ENCODE measurements at places on chromosomes 2 and 18. TPM values are rescaled to one million over a fixed set of nuclear protein-coding genes. Genes with fewer than 3 reads are reported as not detected.

The ANKRD62 gene
- not detected for total RNA-seq

DNA sequence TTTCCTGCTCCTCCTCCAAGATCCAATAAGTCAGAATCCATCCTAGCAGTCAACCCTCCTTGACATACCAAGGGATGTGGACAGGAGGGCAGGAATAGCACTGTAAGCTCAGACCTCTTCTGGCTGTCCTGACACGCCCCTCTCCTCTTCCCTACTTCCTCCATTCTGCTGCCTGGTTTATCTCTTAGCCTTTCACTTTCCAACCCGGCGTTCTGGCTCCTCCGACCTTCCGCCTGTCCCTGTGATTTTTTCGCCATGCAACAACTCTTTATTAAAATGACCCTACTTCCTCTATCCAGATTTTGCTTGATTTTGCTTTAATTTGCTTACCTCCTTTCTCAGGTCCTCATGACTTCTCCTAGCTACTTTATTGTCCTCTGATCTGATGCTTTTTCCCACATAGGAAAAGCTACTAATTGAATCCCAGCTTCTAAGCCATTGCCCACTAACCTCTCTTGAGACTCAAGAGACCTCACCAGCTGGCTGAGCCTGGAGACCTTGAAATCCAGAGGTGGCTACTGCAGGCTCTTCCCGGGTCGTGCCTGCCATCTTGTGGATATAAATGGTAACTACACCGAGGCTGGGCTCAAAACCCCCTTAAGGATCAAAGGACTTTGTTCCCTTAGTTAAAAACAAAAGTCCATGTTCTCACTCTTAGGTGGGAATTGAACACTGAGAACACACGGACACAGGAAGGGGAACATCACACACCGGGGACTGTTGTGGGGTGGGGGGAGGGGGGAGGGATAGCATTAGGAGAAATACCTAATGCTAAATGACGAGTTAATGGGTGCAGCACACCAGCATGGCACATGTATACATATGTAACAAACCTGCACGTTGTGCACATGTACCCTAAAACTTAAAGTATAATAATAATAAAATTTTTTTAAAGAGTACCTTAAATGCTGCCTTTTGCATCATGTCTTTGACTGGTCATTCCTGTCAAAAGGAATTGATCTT lies 139.4 kb downstream of the AKAIN1 start:
- no peak overlapping the region for H3K4me3 ChIP-seq
- no peaks in the 10 kb centered on the region for H3K36me3 ChIP-seq

DNA sequence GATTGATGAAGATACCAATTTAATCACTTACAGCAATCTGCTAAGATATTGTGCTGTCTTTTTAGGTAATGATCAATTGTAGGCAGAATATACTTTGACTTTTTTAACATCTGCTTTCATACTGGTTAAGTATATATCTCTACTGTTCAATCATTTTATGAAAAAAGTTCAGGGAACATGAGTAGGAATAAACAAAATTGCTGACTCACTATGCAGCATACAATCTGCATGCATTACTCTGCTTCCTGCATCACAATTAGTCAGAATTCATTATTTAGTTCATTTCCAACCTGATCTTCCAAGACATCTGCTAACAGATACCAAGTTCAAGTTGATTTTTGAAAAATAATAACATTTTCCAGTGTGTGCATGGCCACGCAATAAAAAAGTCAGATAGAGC lies 1430.4 kb upstream of the LRRTM1 start:
- H3K4me3 ChIP-seq: no peak overlapping the region
- H3K4me1 ChIP-seq: no peaks in the 10 kb centered on the region
- H3K27ac ChIP-seq: no peak overlapping the region
- no peaks in the 10 kb centered on the region for H3K36me3 ChIP-seq

- no peak for DNase-seq
- H3K4me3 ChIP-seq: no peak overlapping the region
- H3K36me3 ChIP-seq: no peaks in the 10 kb centered on the region
- no peak overlapping the region for H3K27ac ChIP-seq
- H3K4me1 ChIP-seq: no peaks in the 10 kb centered on the region
- no peaks in the 10 kb centered on the region for H3K27me3 ChIP-seq
Measured at GRCh38 chr2:3641841-3642421, 16.1 kb upstream of the ALLC start.

The SPOPL gene
- total RNA-seq: 22.6 TPM

- no peak overlapping the region for H3K27ac ChIP-seq
- no peaks in the 10 kb centered on the region for H3K36me3 ChIP-seq
- peaks cover 13% of the 10 kb centered on the region for H3K4me1 ChIP-seq
- no peak overlapping the region for H3K4me3 ChIP-seq
- H3K27me3 ChIP-seq: no peaks in the 10 kb centered on the region
Measured at GRCh38 chr18:79367480-79367879, 28.2 kb upstream of the NFATC1 start.

The FAHD2A gene
- 23.4 TPM for total RNA-seq

DNA sequence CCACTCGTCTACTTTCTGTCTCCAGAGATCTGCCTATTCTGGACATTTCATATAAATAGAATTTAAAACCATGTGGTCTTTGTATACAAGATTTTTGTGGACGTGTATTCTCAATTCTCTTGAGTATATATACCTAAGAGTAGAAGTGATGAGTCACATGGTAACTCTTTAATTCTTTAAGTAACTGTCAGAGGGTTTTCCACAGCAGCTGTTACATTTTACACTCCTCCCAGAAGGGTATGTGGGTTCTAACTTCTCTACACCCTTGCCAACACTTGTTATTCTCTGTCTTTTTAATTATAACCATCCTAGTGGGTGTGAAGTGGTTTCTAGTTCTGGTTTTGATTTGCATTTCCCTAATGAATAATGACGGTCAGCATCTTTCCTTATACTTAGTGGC lies 70.9 kb downstream of the MAP3K20 start:
- no peaks in the 10 kb centered on the region for H3K27me3 ChIP-seq
- H3K4me1 ChIP-seq: peaks cover 24% of the 10 kb centered on the region
- no peak for DNase-seq
- no peaks in the 10 kb centered on the region for H3K36me3 ChIP-seq
- H3K4me3 ChIP-seq: no peak overlapping the region

The TMEM87B gene
- 27.2 TPM for total RNA-seq

GRCh38 chr2:60966507-60967405 lies 50.8 kb upstream of the PEX13 start:
- H3K27me3 ChIP-seq: no peaks in the 10 kb centered on the region
- H3K4me3 ChIP-seq: no peak overlapping the region
- no peaks in the 10 kb centered on the region for H3K4me1 ChIP-seq
- H3K27ac ChIP-seq: no peak overlapping the region
- H3K36me3 ChIP-seq: no peaks in the 10 kb centered on the region
- DNase-seq: no peak

GRCh38 chr18:3725115-3725514 lies 275.1 kb downstream of the TGIF1 start:
- H3K4me1 ChIP-seq: no peaks in the 10 kb centered on the region
- H3K4me3 ChIP-seq: no peak overlapping the region
- H3K27me3 ChIP-seq: no peaks in the 10 kb centered on the region
- no peaks in the 10 kb centered on the region for H3K36me3 ChIP-seq
- no peak for DNase-seq

The KIF3C gene
- 38.7 TPM for total RNA-seq

The GALNT3 gene
- total RNA-seq: 16.4 TPM

DNA sequence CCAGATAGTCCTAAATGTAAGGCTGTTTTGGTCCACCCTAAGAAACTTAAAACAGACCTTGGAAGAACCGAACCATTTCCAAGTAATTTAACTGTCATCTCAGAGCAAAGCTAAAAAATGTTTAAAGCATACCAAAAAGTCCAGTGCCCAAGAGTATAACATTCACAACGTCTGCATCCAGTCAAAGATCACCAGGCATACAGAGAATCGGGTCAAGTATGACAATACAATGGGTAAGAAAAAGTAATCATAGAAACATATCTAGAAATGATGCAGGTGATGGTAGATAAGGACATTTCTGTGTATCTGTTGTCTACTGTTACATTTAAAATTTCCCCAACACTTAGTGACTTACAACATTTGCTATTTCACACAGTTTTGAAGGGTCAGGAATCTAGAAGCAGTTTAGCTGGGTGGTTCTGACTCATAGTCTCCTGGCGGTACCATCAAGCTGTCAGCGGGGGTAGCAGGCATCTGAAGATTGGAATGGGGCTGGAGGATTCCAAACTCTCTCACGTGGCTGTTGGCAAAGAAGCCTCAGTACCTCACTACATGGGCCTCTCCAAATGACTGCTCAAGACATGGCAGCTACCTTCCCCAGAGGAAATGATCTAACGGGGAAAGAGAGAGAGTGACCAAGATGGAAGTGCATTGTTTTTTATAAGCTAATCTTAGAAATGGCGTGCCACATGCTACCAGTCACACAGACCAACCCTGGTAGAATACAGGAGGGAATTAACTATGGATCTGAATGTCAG lies 36.6 kb upstream of the DYNC2LI1 start:
- no peaks in the 10 kb centered on the region for H3K36me3 ChIP-seq
- H3K27ac ChIP-seq: peak overlapping the region; percentile 81
- peaks cover 16% of the 10 kb centered on the region for H3K4me1 ChIP-seq
- no peaks in the 10 kb centered on the region for H3K27me3 ChIP-seq
- DNase-seq: peak; percentile 96

- H3K4me1 ChIP-seq: no peaks in the 10 kb centered on the region
- no peak overlapping the region for H3K4me3 ChIP-seq
- DNase-seq: no peak
- H3K27me3 ChIP-seq: no peaks in the 10 kb centered on the region
Measured at GRCh38 chr2:21423854-21424253, 300.1 kb downstream of the TDRD15 start.

- H3K27ac ChIP-seq: no peak overlapping the region
- H3K4me3 ChIP-seq: no peak overlapping the region
- H3K4me1 ChIP-seq: no peaks in the 10 kb centered on the region
- H3K36me3 ChIP-seq: no peaks in the 10 kb centered on the region
Measured at GRCh38 chr2:222483513-222484039, 59.2 kb downstream of the SGPP2 start.

- no peaks in the 10 kb centered on the region for H3K27me3 ChIP-seq
- H3K36me3 ChIP-seq: no peaks in the 10 kb centered on the region
- DNase-seq: no peak
Measured at GRCh38 chr2:207224791-207225482, 59.2 kb upstream of the KLF7 start.

All from astrocyte (in vitro differentiated cells and primary cell).